ENCODE measurements at places on chromosomes 2 and 18.

GRCh38 chr2:178238154-178238521 is 43.8 kb downstream of the OSBPL6 start:
- no peak for DNase-seq

DNA sequence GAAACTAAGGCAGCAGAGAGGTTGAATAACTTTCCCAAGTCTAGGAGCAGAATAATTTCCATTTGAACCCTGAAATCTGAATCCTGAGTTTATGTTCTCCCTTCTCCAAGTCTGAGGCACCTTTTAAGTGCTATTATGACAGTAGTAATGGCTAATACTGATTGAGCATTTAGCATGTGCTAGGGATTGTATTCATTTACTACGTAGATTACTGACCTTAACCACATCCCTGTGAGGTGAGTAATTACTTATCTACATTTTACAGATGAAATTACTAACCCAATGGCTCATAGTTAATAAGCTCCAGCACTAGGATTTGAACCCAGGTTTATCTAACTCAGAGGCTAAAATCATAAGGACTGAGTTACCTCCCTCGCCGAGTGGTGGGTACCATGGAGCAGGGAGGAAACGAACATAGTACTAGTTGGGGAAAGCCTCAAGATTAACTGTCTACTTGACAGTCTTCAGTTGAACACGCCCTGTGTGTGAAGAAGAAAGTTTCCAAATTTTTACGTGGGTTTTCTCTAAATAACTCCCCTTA is 93.0 kb downstream of the MAPRE2 start:
- no peak for DNase-seq

DNA sequence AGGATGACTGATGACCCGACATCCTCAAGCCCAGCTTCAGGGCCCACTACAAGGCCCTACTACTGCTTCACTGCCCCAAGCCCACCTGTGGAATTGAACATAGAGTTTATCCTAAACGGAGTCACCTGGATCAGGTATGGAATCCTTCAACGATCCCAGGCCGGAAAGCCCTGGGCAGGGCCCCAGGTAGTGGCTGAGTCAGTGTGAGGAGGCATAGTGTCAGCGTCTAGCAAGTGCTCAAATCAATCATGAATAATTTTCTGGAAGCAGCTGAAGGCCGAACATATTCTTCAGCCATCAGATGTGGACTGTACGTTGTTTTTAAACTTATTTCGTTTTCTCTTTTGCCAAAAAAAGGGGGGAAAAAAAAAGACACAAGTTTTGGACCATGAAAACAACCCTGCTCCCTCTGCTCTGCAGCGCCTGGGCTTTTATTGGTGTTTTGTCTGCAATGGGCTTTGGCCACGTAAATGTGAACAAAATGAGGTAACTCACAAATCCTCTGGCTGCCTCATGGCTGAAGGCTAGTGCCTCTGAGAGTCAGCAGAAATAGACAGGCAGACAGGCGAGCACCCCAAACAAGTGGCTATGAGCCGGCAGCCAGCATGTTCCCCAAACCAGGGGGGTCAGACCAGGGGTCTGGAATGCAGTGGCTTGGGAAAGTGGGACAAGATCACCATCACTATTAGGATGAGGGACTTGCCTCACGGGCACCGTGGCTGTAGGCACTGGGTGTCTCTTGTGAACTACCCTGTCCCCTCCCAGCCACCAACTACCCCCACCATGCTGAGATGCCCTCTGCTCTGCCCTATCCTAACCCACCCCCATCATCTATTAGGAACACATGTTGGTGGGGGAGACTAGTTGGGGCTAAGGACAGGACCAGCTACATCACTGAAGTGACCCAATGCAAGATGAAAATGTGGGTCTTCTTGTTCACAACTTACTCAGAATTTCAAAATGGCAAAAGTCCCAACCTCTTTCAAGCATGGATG is 51.4 kb downstream of the TTC32 start:
- no peak for DNase-seq

GRCh38 chr2:170836027-170836426 is 19.3 kb downstream of the GAD1 start:
- no peak for DNase-seq

- no peak for DNase-seq
Measured at GRCh38 chr2:112757265-112757664, 7.1 kb downstream of the CKAP2L start.

- DNase-seq = no peak
Measured at GRCh38 chr2:15112216-15112615, 448.9 kb downstream of the NBAS start.

GRCh38 chr2:221431477-221431876 is 140.6 kb downstream of the EPHA4 start:
- no peak for DNase-seq

DNA sequence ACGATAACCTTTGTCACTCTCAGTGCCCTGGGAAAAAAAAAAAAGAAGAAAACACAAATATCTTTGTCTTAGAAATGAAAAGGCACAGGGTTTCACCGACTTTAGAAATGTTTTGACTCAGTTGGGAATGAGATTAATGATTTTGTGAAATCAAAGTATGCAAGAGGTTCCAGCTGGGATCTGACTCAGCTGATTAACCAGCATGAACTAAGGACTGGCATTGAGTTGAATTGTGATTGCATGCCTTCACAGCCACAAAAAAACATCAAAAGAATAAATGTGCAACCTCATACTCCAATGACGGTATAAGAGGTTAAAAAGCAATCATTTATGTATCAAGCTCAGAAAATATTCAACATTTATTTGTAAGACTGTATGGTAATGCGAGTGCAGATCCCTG is 566.6 kb upstream of the DSEL start:
- DNase-seq = no peak
